Glutamatergic neuron (in vitro differentiated cells): ENCODE measurements at places on chromosomes 11 and 22.
A peak's percentile ranks its signal among the peaks of the same experiment; 100 is the strongest.

- no peak for DNase-seq
Measured at GRCh38 chr22:20264614-20265452, 3.3 kb downstream of the RTN4R start.

- DNase-seq = peak; percentile 52
Measured at GRCh38 chr11:72430741-72431570, 3.4 kb downstream of the CLPB start.

DNA sequence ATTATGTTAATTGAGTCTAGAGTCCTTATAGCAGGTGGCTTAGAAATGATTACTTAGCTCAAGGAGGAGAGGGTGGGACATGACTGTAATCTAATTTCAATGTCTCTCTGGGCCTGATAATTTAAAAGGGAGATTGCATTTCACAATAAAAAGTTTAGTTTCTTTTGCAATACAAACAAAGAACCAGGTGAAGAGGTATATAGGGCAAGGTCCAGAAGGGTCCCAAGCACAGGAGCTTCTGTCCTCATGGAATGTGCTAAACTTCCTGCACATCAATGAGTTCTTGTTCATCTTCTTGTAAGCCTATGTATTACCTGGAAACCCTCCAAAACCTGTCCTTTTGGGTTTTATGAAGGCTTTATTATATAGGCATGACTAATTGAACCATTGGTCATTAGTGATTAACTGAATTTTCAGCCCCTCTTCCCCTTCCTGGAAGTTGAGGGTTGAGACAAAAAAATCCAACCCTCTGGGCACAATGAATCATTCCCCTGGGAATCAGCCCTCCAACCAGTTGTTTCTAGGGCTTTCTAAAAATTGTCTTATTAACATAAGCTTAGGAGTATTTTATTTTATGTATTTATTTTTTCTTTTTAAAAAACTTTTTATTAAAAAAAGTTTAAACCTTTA lies 37.6 kb downstream of the MS4A2 start:
- DNase-seq = no peak

GRCh38 chr22:45235101-45235777 lies 5.5 kb downstream of the KIAA0930 start:
- no peak for DNase-seq

- DNase-seq = no peak
Measured at GRCh38 chr11:35030716-35031213, 108.2 kb upstream of the CD44 start.

GRCh38 chr11:133227632-133228111 lies 304.6 kb downstream of the OPCML start:
- peak; percentile 37 for DNase-seq

DNA sequence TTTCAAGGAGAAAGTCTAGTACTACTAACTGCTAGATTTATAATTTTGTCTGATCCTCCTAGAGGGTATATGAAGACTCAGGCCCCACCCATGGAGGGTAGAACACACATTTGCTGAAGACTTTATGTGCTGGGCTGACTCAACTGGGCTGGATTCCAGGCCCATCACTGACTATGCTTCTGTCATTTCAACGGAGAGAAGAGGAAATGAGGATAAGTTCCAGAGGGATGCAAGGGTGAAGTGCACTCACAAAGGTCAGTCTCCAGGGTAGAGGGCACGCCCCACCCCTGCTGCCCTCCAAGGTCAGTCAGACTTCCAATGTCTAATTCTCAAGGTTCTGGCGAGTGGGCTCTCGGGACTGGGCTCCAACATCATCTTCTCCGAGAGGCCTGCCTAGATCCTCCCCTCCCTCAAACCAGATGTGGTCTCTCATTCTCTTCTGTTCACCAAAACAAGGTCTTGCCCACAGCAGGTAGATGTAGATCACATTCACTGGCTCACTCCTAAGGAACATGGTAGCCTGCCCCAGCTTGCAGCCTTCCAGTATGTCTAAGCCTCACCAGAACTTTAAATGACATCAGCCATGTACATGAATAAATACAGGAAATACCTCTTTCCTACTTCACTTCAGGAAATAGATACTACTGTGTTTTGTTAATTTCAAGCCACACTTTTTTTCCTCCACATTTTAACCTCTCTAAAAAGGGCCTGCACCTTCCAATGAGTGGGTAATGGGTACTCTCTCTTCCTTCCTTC lies 7.3 kb upstream of the C11orf86 start:
- DNase-seq = no peak

- DNase-seq = no peak
Measured at GRCh38 chr22:23495614-23496444, 84.3 kb downstream of the IGLL1 start.

DNA sequence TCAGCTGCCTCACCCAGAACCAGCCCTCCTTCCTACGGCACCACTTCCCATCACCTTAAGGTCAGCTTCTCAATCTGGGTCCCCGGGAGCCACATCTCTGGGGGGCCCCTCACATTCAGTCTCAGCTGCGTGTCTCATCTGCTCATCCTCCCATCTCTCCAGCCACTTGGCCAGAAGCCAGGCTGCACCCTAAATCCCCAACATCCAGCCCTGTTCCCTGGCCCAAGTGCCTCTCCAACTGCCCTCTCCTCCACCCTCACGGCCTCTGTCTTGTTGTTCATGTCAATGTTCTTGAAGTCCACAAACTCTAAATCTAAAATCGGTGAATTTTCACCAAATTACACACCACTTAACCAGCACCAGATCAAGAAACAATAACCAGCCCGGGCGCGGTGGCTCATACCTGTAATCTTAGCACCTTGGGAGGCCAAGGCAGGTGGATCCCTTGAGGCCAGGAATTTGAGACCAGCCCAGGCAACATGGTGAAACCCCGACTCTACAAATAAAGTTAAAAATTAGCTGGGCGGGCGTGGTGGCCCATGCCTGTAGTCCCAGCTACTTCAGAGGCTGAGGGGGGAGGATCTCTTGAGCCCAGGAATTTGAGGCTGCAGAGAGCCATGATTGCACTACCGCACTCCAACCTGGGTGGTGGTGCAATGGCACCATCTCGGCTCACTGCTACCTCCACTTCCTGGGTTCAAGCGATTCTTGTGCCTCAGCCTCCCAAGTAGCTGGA lies 33.7 kb downstream of the A4GALT start:
- DNase-seq = no peak

- DNase-seq = no peak
Measured at GRCh38 chr22:20354238-20354975, 34.5 kb upstream of the DGCR6L start.

DNA sequence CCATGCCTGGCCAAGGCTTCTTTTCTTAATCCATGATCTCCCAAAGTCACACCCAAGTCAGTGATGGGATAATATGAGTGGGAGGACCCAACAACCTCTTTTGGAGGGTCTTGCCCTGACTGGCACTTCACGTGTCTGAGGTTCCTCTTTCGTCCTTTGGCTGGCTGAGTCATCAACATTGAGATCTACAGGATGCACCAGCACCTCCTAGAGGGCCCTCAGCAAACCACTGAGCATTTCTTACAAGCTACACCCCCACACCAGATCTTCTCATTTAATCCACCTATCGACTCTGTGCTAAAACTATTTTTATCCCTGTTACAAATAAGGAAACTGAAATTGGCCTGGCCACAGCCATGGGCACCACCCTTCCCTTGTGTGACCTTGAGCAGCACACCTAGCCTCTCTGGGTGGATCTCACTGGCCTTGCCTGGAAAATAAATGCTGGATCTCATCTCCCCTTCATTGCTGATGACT lies 63.4 kb downstream of the FLI1 start:
- no peak for DNase-seq

- no peak for DNase-seq
Measured at GRCh38 chr11:126484266-126484665, 128.8 kb downstream of the ST3GAL4 start.

DNA sequence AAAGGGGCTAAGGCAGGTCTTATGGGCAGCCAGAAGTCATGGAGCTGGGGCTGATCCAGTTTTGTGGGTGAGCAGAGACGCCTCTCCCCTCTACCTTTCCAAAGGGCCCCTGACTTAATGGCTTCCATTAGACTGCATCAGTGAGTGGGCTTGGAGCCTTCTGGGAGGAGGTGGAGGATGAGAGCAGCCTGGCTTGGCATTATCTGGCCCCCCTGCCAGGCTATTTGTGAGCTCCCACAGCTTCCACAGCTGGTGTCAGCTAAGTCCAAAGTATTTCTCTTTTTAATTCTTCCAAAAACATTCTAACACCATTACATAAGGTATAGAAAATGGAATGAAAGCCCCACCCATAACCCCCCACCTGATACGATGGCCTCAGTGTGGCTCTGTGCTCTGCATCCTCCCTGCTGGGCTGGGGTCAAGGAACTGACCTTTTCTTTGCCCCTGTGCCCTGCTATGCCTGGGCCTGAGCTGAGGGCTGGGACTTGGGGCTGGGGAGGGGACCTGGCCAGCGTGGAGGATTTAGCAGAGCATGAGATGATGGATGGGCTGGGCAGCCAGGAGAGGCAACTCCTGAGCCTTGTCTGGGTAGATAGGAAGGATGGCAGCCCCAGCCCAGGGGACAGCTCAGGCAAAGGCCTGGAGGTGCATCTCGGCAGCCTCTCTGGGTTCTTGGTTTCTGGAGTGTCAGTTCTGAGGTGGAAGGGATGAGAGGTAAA lies 4.0 kb downstream of the AIFM3 start:
- no peak for DNase-seq

GRCh38 chr11:34302046-34302921 lies 55.5 kb downstream of the ABTB2 start:
- no peak for DNase-seq

DNA sequence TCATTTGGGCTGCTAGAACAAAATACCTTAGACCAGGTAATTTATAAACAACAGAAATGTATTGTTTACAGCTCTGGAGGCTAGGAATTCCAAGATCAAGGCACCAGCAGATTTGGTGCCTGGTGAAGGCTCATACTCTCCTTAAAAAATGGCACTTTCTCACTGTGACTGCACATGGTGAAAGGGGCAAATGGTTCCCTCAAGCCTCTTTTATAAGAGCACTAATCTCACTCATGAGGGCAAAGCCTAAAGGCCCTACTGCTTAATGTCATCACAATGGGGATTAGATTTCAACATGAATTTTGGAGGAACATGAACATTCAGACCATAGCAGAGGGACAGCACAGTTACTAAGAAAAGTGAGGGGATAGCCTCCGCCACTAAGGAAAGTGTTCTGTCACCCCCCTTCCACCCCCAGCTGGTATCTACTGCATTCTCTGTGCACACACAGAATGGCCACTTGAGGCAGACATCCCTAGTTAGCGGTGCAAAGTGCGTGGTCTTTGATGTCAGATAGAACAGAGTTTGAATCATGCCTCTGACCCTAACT lies 47.2 kb upstream of the CEP295 start:
- no peak for DNase-seq

- DNase-seq = no peak
Measured at GRCh38 chr11:61698173-61698948, 18.2 kb downstream of the DAGLA start.

DNA sequence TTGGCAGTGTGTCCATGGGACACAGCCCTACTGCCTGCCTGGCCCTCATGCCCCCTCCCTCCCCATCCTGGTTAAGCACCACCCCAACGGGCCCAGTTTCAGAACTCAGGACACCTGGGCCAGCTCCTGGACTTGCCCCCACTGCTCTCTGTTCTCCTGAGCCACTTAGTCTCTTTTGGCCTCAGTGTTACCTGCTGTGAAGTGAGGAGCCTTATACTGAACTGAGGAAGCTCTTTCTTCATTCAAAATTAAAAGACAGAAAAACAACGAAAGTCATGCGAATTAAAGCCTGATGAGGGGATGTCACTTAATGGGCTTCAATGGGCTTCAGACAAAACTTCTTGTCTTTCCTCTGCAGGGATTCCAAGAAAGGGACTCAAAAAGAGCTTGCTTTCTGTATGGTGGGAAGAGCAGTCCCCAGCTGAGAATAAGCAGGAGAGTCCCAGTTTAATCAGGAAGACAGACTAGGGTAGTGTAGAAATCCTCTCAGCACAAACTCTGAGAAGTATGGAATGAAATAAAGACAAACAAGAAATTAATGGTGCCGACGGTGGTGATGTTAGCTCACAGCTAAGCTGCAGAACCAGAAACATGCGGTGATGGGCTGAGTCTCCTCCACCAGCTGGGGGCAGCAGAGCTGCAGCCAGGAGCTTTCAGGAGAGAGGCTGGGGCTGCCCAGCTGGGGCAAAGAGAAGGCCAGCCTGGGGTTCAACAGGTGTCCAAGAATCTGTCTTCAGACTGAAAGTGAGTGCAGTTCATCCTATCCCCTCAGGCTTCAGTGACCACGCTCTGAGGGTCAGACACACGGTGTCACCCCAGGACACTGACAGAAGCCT lies 101.0 kb downstream of the GGTLC2 start:
- DNase-seq = peak; percentile 72

GRCh38 chr11:122360875-122361274 lies 244.9 kb upstream of the BLID start:
- no peak for DNase-seq

DNA sequence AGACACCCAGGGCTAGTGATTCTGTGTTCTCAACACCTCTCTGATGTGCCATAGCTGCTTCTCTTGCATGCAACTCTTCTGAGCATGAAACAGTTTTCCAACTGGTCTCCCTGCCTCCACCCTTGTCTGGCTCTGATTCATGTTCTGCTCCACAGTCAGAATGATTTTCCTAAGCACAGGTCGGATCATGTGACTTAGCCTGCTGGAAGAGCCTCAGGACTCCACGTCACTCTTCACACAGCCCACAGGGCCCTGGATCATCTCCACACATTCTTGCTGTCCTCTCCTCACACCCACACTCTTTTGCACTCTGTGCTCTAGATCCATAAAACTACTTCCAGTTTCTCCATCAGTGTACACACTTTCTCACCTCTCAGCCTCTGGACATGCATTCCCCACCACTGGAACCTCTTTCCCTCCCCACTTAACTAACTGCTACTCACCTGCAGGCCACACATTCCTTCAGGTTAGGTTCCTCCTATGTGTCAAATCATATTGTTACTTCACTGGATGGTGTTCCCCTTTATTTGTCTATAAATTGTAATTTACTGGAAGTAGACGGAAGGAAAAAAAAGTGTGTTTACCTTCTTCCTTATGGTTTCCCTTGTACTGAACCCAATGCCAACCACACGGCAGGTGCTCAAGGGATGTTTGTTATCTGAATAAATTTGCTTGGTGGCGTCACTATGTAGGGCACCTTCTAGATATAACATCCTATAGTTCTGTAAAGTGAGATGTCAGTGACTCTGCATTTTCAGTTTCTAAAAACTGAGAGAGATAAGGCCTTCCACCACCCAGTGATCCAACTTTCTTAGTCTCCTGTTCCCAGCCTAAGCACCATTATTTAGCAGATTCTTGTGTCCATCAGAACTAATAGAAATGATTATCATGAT lies 133.7 kb downstream of the ETS1 start:
- no peak for DNase-seq

GRCh38 chr11:8531982-8532381 lies 62.0 kb downstream of the STK33 start:
- DNase-seq = no peak

GRCh38 chr22:48640890-48641841 lies 1186.5 kb downstream of the BRD1 start:
- DNase-seq = no peak
